Fibroblast of skin of left quadriceps (primary cell): ENCODE measurements at places on chromosomes 16 and 17.

DNA sequence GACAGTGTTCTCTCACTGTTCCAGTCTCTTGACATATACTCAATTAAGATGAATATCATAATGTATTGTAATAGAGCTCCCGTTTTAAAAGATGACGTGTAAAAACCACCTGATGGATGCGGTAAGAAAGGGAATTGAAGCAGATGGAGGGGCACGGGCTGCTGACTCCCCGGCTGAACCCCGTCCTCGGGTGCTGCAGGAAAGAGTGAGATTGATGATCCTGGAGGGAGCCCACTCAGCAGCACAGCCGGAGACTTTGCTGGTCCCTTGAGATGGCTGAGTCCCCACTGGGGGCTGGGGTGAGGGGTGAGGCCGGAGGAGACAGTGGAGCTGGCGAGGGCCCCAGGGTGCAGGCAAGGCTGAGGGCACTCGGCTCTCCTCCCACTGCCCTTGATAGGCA is 217.4 kb downstream of the RPTOR start:
- no peak for DNase-seq

DNA sequence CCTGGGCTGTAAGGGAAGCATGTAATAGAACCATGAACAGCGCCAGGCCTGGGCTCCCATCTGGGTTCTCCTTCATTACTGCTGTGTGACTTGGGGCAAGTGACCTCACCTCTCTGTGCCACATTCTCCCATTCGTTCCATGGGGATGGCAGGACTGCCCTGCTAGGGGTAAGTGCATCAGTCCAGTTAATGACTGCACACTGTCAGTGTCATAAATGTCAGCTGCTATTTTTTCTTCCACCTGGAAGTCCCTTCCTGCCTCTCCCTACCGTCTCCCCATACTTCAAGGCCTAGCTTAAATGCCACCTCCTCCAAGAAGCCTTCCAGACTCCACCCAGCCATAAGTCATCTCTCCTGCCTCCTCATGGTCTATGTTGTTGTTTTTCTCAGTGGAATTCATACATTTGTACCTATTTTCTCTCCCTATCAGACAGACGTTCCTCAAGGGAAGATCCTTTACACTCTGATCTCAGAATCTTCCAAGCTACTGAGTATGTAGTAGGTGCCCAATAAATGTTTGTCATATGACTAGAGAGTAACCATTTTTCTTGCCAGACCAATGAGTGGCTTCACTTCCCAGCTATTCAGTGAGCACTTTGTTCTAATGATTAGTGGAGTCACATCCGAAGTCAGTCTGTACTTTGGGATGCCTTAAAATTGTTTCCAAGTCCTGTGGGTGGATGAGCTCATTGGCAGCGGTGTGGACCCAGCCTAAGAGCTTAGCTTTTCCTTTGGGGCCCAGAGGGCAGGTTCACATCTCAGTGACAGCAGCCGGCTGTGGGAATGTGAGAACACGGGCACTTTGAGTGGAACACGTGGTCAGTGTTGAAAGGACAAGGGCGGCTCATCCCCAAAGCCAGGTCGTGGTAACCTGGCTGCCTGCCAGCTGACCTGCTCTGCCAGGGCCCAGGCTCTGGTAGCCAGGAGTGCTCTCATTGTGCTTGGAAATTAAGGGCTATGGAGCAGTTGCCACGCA is 147.5 kb upstream of the GSE1 start:
- DNase-seq: no peak

- no peak for DNase-seq
These were observed 4.1 kb downstream of the CALCOCO2 start for GRCh38 chr17:48834973-48835372.

DNA sequence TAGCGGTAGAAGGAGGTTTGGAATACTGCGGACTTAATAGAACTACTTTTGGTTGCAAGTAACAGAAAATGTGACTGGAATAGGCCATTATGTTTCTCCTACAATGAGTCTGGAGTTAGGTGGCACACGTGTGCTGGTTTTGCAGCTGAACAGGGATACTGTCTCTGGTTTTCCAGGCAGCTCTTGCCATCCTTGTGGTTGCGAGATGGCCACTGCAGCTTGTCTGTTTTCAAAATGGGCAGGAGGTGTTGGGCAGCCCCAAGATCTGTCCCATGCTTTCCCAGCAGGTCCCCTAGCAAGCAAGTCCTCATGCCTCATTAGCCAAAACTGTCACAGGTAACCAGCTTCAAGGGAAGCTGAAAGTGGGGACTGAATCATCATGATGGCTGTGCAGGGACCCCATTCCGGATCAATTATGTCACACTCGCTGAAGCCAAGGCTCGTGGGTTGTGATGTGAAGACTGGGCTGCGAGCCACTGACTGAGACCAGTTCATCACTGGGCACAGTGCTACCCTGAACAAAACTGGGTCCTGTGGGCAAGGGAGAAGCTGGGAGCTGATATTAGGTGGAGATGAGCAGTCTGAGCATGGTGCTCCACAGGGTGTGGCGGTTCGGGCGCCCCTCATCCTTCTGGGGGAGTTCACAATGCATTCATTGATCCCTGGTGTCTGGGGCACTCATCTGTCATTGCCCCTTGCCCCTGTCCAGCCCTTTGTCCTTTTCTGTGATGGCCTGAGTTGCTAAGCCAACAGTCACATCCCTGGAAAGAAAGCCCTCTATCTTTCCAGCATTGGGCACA is 82.1 kb downstream of the KSR1 start:
- DNase-seq: no peak

DNA sequence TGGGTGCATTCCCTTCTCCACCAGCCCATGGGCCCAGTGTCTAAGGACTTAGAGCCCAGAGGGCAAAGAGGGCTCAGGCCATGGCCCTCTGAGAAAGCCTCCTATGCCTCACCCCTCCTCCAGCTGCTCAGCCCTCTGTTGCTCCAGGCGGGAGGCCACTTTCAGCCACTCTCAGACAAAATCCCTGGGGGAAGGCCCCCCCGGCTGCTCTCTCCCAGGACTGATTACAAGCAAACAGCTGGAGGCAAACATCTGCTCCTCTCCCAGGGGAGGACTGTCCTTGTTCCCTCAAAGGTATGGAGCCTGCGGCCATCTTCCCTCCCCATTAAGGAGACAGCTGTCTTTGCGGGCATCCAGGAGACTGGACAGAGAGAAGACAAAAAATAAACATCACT is 54.9 kb upstream of the DLX4 start:
- no peak for DNase-seq

DNA sequence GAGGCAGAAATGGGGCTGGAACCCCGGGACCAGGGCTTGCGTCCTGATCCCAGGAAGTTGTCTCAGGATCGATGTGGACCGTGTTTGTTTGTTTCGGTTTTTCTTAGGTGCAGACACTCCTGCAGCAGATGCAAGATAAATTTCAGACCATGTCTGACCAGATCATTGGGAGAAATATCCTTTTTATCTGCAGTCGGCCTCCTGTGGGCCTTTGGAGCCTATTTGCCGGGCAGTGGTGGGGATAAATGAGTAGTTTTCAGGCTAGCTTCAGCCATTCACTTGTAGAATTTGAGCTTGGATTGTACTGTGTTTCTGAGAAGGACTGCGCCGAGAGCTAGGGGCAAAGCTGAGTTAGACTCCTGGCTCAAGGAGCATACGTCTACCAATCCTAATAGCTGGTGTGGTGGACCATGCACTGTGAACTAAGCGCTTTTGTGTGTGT is 816 bp downstream of the HSBP1 start:
- no peak for DNase-seq

DNA sequence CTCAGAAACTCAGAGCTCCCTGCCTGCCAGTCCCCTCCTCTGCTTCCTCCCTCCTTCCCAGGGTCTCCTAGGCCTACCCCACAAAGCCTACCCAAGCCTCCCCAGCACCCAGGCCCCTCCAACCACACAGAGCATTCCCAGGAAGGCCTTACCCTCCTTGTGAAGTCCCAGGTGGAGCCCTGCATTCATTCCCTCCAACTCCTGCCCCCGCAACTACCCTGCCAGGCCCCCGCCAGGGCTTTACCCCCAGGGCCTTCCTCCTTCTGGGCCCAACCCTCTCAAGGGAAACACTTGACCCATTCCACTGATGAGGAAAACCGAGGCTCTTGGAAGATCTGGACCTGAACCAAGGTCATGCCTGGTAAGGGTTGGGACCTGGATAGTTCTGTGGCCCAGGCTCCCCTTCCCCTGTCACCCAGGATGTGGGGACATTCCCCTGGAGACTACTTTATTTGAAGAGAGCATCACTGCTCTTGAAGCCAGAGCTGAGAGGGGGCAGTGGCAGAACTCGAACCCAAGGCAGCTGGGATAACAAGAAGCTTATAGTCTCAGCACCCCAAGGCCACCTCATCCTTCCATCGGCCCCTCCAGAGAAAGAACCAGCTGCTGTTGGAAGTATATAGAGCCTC is 12.5 kb downstream of the PLLP start:
- DNase-seq: no peak

GRCh38 chr17:38613981-38614779 is 8.4 kb upstream of the SRCIN1 start:
- no peak for DNase-seq

GRCh38 chr17:3015890-3016289 is 47.5 kb downstream of the OR1D5 start:
- DNase-seq: no peak

GRCh38 chr16:8380311-8380710 is 210.0 kb downstream of the TMEM114 start:
- no peak for DNase-seq

- no peak for DNase-seq
These were observed 31.1 kb upstream of the CARMIL2 start for GRCh38 chr16:67613808-67614207.

DNA sequence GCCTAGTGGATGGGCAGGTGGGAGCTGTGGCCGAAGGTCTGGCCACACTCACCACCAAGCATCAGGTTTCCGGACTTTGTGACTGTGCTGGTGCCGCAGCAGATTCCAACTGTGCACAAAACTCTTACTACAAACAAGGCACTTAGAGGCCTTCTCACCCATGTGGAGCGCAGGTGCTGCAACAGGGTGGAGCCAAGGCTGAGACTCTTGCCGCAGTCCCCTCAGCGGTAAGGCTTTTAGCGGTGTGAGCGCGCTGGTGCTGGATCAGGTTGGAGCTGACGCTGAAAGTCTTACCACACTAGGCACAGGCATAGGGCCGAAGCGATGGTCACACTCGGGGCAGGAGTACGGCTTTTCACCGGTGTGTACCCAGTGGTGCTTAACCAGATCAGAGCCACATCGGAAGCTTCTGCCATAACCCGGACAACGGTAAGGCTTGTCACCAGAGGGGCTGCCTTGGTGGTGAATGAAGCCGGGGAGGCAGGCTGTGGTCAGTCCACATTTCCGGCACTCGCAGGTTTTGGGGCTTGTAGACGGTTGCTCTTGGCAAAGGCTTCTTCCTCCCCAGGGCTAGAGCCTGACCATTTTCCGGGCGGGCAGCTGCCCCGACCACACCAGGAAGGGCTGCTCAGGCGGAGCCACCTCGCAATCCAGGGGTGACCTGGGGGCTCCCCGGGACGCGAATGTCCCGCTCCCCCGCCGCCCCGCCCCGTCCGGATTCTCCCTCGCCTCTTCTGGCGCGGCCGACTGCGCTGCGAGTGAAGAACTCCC is 1.0 kb upstream of the ARMC5 start:
- DNase-seq: no peak

GRCh38 chr17:78896091-78896833 is 6.7 kb downstream of the CEP295NL start:
- no peak for DNase-seq

DNA sequence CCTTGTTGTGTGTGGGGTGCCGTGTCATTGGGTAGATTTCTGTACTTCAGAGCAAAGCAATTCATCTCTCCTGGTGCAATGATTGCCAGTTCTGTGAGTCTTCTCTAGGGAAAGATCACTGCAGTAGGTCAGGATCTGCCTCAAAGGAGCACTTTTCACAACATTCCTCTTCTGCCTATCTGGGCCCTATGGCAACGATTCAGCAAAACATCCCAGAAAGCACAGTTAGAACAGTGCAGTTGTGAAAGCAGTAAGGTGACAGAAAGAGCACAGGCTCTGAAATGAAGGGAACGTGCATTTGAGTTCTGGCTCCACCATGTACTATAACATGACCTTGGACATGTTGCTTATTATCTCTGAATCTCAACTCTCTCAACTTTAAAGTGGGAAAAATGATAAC is 178.5 kb upstream of the N4BP1 start:
- DNase-seq: no peak

DNA sequence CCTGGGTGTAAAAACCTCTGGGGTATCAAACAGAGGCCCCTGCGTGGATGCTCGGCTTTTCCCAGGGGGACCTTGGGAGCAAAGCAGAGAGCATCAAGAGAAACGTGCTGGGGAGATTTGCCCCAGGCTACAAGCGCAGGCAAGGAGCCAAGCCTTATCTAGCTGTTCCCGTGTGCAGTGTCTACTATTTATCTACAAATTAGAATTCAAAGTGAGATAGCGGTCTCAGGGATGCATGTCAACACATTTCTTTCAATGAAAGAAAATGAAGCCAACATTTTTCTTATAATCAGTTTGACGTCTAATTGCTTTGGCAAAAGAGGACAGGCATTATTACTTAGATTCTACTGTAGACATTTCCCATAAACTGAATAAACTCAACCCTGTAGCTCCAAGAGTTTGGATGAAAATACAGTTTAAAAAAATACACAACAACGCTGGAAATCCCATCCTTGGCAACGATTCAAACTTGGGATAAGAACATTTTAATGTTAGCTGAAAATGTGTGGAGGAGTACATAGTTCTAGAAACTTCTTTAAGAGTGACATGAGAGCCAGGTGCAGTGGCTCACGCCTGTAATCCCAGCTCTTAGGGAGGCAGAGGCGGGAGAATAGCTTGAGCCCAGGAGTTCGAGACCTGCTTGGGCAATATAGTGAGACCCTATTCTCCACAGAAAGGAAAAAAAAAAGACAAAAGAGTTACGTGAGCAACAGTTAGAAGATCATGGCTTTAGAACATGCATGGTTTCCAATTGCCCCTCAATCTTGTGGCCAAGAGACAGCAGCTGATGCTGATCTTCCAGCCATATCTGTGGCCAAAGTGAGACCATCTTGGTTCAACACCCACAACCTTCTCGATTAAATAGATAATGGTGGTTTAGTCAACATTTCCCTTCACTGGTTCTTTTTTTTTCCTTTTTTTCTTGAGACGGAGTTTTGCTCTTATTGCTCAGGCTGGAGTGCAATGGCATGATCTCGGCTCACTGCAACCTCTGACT is 7.2 kb downstream of the SPNS3 start:
- DNase-seq: no peak

GRCh38 chr17:82780971-82781893 is 29.4 kb downstream of the TBCD start:
- no peak for DNase-seq

- no peak for DNase-seq
These were observed 6.3 kb downstream of the TTYH2 start for GRCh38 chr17:74219576-74220133.
